ENCODE measurements at places on chromosomes 5 and 9.

DNA sequence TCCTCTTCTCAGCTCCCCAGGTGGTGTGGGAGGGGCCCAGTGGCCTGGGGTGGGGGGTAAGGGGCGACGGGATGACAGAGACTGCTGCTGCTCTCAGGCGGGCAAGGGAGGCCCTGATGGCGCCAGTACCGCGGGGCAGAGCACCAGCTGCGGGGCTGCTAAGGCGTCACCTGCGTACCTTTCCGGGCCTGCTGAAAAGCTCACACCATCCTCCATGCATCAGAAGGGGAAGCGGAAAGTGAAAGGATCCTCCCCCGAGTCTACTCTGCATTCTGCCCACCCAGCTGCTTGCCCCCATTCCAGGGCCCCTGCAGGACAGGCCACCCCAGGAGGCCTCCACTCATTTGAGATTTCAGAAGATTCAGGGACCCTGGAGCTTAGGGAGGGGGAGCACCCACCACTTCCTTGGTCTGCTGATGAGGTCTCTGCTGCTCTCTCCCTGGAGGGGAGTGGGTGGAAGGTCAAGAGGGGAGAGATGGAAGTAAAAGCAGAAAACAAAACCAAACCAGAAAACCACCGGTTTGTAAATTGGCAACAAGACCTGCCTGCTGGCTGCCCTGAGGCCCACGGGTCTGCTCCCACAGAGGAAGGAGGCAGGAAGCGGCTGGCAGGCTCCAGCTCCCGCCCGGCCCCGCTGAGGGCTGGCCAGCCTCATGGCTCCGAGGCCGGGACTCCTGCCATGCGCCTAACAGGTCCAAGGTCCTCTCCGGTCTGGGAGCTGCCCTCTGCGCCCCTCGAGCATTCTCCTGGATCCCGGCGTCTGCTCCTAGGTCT is 33.6 kb downstream of the PRRT1B start:
- no peak for DNase-seq

DNA sequence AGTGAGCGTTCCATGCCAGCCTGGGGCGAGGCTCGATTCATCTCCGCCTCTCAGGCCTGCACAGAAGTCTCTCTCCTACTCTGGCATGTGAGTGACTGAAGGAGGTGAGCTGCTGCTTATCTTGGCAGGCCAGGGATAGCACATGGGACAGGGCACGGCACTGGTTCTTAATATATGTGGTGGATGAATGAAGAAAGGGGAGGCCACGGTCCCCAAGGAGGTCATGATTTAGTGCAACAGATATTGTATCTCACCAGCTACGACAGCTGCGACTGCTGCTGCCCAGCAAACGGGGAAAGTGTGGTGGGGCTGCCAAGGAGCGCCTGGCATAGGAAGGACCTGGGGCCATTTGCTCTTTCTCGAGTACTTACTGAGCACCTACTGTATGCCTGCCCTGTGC is 19.3 kb upstream of the MAPK9 start:
- no peak for DNase-seq

DNA sequence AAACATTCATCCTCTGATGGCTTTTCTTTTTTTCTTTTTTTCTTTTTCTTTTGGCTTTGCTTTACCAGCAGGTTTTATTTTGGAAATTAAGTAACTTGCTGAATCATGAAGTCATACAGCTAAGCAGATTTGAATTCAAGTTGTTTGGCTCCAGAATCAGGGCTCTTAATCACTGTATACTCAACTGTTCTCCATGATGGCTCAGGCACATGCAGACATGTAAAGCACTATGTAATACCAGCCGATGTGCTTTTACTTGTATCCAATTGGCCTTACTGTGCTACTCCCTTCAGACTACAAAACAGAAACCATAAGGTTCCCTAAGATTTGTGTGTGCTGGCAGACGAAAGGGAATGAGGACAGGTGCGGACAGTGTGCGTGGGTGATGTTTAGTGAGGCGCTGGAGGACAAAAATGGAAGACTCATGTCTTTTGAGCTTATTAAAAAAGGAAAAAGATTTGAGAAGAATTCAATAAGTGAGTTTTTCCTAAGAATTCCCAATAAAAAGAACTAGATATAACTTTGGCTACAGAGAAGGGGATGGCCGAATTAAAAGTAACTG is 44.7 kb upstream of the OTP start:
- DNase-seq = no peak

DNA sequence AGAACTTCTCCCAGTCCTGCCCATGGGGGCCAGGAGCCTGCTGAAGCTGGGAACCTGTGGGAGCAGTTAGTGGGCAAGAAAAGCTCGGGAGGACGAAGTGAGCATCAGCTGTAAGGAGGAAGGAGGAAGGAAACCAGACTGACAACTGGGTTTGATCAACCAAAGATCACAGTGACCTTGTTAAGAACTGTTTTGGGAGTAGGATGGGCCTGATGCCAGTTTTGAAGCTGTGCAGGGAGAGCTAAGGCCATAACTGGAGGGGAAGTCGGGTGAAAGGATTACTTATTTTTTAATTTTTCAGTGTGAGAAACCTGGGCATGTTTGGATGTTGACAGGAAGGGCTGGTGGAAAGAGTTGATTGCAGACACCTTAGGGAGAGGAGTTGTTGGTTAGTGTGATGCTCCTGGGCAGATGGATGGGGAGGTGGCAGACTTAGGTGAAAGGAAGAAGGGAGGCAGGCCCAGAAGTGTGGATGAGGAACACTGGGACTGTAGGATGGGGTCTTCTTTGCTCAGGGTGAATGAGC is 58.3 kb upstream of the KLF4 start:
- DNase-seq = no peak

GRCh38 chr5:95984287-95984938 is 22.8 kb upstream of the ELL2 start:
- DNase-seq = no peak

- DNase-seq = no peak
Measured at GRCh38 chr9:135706288-135706687, 4.3 kb downstream of the KCNT1 start.

- no peak for DNase-seq
Measured at GRCh38 chr9:77968506-77968905, 63.1 kb downstream of the GNAQ start.

DNA sequence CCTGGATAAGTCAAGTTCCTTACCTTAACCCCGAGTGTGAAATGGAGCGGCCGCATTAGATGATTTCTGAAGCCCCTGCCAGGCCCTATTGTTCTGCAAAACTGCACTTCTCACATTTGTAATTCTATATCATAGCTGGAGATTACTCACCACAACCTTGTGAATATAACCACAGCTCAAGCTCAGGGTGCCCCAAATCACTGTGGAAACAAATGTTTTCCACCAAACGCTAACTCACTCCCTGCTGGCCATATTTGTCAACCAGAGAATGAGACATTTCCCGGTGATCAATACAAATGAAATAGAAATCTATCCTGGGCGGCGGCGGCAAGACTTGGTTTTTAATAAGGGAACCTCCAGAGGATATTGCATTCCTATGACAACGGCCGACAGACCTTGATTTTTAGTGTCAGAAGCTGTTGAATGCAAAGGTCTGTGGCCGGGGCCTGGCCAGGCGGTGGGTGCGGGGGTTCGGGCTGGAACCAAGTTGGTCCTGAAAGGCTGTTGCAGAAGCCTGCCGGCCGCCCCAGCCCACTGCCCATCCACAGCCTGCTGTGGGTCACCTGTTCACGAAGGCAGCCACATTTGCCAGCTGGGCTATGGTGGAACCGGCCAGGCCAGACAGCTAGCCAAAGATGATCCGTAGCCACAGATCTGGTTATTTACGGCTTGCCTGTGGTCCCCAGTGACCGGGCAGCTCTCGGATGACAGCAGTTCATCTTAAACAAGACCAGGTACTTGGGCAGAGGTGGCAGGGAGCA is 93.9 kb upstream of the LMX1B start:
- DNase-seq = no peak

GRCh38 chr9:129006328-129007034 is 21.6 kb downstream of the SH3GLB2 start:
- DNase-seq = no peak

- DNase-seq = no peak
Measured at GRCh38 chr5:4191041-4191440, 595.4 kb downstream of the IRX1 start.

DNA sequence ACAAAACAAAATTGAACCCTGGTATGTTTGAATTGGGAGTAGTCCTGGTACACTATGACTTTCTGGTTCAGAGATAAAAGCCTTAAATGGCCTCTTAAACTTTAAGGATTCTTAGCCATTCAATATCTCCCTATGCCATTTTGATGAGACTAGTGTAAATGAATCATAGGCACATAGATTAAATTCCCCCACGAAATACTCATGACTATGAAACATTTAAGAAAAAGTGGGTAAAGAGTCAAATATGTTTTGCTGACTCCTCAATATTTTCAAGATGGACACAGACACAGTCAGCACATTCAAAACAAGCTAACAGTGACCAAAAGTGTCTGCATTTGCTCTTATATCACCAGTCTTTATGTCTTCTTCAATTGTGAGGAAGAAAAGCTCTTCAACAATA is 278.3 kb downstream of the PDE4D start:
- DNase-seq = no peak

- no peak for DNase-seq
Measured at GRCh38 chr5:20077186-20077585, 89.2 kb upstream of the CDH18 start.

DNA sequence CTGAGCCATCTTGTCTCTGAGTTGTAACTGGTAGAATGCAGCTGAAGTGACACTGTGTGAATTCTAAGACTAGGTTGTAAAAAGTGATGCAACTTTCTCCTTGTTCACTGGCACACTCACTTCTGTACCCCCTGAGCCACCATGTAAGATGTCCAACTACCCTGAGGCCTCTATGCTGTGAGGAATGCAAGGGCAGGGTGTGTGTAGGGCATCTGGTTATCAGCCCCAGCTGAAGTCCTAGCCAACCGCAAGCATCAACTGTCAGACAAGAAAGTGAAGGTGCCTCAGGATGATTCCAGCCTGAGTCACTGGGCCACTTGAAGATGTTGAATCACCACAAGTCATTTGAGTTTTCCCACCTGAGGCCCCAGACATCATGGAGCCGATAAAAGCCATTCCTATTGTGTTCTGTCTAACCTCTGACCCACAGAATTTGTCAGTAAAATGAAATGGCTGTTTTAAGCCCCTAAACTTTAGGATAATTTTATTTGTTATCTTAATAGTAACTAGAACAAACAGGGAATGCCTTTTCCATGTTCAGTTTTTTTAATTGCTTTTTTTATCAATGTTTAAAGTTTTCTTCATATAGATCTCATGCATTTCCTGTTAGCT is 18.7 kb upstream of the RHOBTB3 start:
- DNase-seq = no peak

DNA sequence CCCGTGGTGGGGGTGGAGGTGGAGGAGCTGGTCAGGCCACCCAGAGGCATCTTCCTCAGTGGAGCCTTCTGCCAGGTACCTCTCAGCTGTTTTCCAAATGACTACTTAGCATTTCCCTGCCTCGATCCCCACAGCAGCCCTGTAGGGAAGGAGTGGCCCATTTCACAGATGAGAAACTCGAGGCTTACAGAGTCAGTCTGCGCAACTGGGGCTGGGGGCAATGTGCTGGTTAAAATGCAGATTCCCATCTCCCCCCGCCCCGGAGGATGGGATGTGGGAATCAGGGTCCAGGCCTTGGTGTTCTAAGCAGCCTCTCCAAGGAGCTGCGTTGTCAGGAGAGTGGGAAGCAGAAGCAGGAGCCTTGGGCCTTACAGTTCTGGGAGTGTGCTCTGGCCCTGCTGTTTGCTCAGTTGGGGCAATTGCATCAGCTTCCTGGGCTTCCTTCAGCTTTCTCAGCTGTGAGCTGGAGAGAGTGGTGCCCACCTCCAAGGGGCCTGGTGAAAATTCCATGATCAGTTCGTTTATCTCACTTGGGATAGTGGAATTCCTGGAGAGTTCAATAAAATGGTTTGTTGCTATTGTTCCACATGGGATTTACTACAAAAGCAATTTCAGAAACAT is 19.4 kb downstream of the ERGIC1 start:
- DNase-seq = no peak

DNA sequence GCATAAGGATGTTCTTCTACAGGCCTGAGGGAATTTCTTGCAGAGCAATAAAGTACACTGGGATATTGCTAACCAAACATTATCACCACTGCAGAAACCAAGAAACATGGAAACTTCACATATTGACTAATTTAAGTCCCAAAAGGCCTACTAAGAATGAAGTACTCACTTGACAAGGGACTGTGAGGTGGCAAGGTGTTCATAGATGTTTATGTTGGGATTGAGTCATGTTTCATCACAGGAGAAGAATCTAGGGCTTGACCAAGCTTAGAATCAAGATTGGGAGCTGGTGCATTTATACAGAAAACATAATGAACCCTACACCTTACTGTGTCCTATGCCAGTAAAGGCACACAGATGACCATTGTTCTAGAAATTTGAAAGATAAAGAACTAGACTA is 56.7 kb upstream of the GAS1 start:
- no peak for DNase-seq

- no peak for DNase-seq
Measured at GRCh38 chr5:66134407-66134861, 9.7 kb upstream of the SREK1 start.

GRCh38 chr9:115142517-115143270 is 24.7 kb upstream of the TNC start:
- no peak for DNase-seq

GRCh38 chr5:161077496-161077895 is 225.5 kb upstream of the ATP10B start:
- DNase-seq = no peak

DNA sequence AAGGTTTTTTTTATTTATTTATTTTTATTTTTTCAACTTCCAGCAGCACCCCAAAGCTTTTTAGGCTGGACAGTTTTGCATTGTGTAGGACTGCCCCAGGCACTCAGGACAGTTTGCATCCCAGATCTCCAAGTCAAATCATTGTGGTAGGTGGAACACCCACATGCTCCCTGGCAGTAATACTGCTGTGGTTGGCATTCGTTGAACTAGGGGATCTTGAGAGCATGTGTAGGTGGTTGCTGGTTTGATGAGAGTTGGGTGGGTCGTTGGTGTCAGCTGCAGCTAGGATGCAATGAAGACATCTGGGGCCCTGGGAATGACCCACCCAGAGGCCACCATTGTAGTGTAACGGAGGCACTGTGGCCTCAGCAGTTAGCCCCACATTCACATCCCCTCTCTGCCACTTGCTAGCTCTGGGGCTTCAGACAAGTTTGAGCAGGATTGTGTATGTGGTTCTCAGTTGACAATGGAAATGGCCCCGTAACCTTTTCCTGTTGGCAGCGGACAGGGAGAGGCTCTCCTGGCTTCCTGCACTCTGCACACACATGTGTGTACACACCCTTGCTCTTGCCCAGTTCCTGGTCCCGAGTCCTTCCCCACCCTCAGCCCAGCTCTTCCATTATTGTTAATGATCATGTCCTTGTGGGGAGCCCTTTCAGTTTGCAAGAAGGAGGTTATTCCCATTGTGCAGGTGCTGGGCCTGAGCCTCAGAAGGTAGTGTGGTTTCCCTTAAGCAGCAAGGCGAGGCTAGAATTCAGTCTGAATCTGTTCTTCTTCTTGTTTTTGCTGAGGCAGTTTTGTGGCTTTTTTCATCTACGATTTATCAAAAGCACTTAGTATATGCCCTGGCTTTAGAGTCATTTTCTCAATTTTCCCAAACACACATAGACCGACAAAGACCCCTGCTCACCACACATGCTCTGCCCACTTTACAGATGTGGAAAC is 46.5 kb downstream of the PPARGC1B start:
- no peak for DNase-seq
